ENCODE measurements at places on chromosomes 4 and X. TPM values are rescaled to one million over a fixed set of nuclear protein-coding genes. Genes with fewer than 3 reads are reported as not detected.

Gene DOCK11
- 5.5 TPM for total RNA-seq

Gene NR3C2
- 0.69 TPM for total RNA-seq

Gene RP2
- 5.1 TPM for total RNA-seq

Gene FMR1NB
- total RNA-seq, result not detected

Gene CCDC110
- not detected for total RNA-seq

Gene UGT2B10
- not detected for total RNA-seq

Gene ETDA
- total RNA-seq, result not detected

Gene GNRHR
- total RNA-seq, result not detected

Gene P2RY10
- total RNA-seq, result not detected

Gene SPARCL1
- not detected for total RNA-seq

Gene CWH43
- not detected for total RNA-seq

Gene CLGN
- 0.08 TPM for total RNA-seq

Gene TCP11X2
- total RNA-seq, result not detected

Gene CMC4
- total RNA-seq, result 11.5 TPM

Gene RAB33A
- not detected for total RNA-seq

Gene STEEP1
- total RNA-seq, result 53.2 TPM

Gene CNKSR2
- total RNA-seq, result 17.6 TPM

Gene GPR173
- total RNA-seq, result not detected

Gene N4BP2
- 9.4 TPM for total RNA-seq

Gene OPRPN
- not detected for total RNA-seq

Gene TNIP2
- total RNA-seq, result 44.8 TPM

Gene PNMA6A
- total RNA-seq, result 0.08 TPM

Gene HS3ST1
- total RNA-seq, result 8.9 TPM

Gene MAGEB17
- total RNA-seq, result not detected

Gene SSX2B
- total RNA-seq, result 24.9 TPM

Gene GLRB
- total RNA-seq, result 3.9 TPM

Gene HCFC1
- 81.3 TPM for total RNA-seq

Gene IQCM
- total RNA-seq, result 0.74 TPM

Gene DAPP1
- not detected for total RNA-seq

Gene ZXDA
- total RNA-seq, result 2.5 TPM
